ENCODE measurements at places on chromosomes 3 and 15.

DNA sequence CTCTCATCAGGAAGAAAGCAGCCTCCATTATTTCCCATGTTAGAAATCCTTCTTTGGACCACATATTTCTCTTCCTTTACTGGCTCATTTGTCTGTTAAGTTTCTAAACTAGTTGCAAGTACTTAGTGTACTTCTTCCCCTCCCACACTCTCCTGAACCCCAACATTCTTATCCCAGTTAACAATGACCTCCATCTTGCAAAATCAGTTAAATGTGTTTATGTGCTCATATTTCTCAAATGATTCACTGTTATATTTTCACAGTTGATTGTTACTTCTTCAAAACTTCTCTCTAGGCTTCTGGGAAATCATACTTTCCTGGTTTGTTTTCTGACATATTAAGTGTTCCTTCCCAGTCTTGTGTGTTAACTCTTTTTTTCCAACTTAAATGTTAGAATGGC is 856.9 kb downstream of the EPHA3 start:
- no peak for DNase-seq

GRCh38 chr3:184683234-184683633 is 28.6 kb downstream of the MAGEF1 start:
- DNase-seq, result no peak

DNA sequence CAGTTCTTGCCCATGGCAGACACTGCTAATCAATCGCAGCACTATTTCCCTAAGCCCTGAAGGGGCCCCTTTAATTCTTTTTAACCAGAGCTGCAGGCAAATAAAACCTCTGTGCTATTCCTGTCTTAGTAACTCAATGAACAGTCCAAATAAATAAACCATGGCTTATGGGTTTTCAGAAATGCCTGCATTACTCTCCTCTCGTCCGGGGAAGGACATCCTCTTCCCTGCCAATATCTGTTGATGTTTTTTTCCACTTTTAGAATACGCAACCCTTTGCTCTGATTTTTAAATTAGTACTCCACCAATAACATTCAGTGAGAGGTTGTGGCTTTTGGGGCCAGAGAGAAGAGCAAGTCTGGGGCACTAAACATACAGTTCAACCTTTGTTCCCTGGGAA is 35.2 kb upstream of the PRICKLE2 start:
- DNase-seq, result no peak

- DNase-seq, result no peak
These were observed 39.1 kb downstream of the SCAPER start for GRCh38 chr15:76866008-76866407.

DNA sequence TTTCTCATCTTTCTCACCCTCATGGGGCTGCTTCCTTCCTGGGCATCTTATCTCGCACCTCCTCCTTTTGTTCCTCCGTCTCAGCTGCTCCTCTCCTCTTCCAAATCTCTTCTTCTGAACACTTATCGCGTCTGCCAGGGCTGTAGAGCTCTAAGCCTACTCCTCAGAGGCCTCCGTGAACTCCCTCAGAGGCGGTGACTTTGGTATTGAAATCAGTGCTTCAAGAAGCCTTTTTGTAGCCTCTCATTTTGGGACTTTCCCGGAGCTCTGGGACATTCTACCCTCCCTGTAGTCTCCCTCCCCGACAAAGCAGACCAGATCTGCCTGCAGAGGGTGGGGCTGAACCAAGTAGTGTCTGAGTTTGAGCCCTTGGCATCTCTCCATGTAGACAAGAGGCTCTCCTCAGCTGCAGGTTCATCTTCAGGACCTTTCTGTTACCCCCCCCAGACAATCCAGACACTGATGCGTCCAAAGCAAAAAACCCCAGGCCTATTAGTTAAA is 17.5 kb upstream of the CPNE9 start:
- no peak for DNase-seq

GRCh38 chr3:59065240-59065639 is 15.4 kb upstream of the CFAP20DC start:
- no peak for DNase-seq

- DNase-seq, result no peak
These were observed 457.1 kb downstream of the NTRK3 start for GRCh38 chr15:87799428-87799827.

- DNase-seq, result no peak
These were observed 224.7 kb downstream of the CACNA2D3 start for GRCh38 chr3:54347060-54347459.

GRCh38 chr3:42025370-42026138 is 63.7 kb upstream of the ULK4 start:
- no peak for DNase-seq

DNA sequence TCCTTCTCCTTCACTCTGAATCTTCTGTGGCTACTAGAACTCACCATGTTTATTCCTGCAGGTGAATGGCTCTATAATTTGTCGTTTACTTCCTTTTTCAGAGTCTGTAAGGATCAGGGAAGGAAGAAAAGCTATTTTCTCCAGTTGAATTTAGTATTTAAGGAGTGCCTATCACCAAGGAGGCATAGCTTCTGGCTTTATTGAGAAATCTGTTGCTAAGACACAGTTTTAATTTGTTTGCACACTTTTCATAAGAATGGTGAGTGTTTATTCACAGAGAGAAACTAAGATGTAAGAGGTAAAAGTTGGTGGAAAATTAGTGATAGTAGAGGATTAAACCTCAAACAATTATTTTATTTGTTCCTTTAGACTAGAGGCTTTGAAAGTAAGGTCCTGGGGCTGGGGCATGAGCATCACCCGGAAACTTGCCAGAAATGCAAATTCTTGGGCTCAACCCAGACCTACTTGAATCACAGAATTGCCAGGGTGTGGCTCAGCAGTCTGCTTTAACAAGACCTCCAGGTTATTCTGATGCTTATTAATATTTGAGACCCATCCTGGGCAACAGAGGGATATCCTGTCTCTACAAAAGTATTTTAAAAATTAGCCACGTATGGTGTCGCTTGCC is 461.3 kb downstream of the AGBL1 start:
- no peak for DNase-seq

- DNase-seq, result no peak
These were observed 322.7 kb downstream of the SV2B start for GRCh38 chr15:91422797-91423196.

DNA sequence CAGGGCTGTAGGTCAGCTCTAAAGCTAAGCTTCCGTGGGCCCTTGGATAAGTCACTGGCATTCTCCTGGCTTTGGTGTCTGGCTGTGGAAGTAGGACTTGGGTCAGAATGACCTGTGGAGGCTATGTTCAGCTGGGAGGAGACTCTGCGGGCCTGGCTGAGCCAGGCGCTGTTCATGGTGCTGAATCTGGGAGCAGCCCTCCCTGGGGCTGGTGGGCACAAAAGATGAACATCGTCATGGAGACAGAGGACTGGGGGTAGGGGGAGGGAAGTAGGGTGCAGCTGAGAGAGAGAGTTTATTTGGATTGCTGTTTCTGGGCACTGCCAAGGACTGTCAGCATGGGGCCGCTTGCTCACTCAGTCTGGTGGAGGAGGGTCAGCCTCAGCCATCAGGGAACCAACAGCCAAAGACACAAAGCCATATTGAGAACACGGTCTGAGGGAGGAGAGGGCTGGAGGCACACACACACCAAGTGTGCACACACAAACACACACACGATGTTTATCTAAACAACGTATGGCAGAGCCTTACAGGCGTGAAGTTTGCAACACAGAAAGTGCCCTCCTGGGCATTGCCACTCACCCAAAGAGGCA is 120.7 kb upstream of the LINGO1 start:
- DNase-seq, result no peak

- DNase-seq, result no peak
These were observed 6.0 kb upstream of the HERC1 start for GRCh38 chr15:63839722-63840121.

DNA sequence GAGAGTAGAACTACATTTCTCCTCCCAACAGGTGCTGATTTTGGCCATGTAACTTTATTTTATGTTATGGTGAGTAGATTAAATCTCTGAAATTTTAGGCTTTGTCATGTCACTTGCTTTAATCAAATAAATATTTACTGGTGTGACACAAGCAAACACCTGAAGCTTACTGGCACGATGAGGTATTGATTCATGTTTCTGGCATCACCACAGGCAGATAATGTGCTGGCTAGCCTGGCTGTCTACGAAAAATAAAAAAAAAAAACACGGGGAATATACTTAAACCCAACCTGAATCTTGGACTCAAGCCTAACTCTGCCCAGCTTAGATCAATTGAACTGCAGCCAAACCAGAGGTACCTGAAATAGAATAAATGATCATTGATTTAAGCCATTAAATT is 65.6 kb upstream of the CADM2 start:
- no peak for DNase-seq

- DNase-seq, result no peak
These were observed 82.2 kb downstream of the KLF15 start for GRCh38 chr3:126274735-126275619.

DNA sequence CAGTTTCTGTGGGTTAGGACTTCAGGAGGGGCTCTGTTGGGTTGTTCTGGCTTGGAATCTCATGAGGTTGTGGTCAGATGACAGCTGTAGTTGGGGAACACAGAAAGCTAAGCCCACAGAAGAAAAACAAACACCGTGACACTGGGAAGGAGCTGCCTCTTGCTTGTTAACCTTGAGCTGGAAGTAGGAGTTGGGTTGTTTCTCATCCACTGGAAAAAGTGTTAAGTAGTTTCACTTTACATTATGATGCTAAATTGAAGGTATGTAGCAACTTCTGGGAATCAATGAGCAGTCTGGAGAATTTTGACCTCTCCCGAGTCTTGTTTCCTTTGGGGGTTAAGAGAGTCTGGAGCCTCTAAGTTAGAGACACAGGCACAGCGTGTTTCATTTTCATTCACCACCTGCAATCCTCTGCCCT is 20.4 kb downstream of the HACD3 start:
- no peak for DNase-seq

- DNase-seq, result no peak
These were observed 35.7 kb upstream of the PHLDB2 start for GRCh38 chr3:111823341-111823855.

GRCh38 chr3:12753275-12754028 is 5.6 kb downstream of the TMEM40 start:
- no peak for DNase-seq

DNA sequence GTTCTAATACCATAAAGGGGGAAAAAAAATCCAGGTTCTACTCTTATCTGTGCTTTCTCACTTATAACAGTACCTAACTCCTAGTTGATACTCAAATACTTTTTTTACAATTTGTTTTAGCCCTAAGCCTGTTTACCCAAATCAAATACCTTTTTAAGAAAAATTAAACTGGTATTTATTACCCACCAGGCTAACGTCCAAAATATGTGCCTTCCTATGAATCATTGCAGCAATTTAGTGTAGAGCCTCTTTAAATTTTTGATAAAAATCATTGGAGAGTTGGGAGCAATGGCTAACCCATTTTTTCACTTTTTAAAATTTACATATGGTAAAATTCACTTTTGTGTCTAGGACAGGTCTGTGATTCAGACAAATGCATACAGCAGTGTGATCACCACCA is 27.9 kb downstream of the FILIP1L start:
- no peak for DNase-seq

DNA sequence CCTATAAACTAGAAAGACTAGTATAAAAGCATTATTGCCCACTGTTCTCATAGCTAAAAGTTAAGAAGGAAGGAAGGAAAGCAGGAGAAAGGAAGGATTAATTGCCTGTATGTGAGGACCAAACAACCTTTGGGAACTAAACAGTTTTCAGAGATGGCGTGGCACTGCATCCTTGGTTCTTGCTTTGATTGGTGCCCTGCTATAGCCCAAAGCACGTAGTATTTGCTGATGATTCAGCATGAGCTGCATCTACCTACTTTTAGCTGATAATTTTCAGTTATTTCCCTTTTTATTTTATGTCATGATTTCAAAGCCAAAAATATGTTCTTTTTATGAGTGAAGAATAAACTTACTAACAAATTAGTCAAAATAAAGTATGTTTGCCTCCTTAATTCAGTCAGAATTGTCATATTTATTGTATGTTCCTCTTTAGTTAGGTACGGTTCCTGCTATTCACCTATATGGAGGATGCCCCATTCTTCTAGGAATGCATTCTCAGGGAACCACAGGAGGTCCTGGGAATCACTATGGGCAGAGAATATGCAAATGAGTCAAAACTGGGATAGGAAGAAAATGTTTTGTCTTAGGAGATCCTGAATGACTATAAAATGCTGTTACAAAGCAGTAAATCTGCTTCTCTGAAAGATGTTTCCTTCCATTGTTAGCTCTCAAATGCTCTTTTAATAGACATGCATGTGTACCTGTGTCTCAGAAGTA is 65.4 kb upstream of the THSD4 start:
- DNase-seq, result no peak

GRCh38 chr3:162269636-162270458 is 773.2 kb downstream of the OTOL1 start:
- DNase-seq, result no peak

- DNase-seq, result no peak
These were observed 11.7 kb downstream of the CCR1 start for GRCh38 chr3:46196261-46196957.

DNA sequence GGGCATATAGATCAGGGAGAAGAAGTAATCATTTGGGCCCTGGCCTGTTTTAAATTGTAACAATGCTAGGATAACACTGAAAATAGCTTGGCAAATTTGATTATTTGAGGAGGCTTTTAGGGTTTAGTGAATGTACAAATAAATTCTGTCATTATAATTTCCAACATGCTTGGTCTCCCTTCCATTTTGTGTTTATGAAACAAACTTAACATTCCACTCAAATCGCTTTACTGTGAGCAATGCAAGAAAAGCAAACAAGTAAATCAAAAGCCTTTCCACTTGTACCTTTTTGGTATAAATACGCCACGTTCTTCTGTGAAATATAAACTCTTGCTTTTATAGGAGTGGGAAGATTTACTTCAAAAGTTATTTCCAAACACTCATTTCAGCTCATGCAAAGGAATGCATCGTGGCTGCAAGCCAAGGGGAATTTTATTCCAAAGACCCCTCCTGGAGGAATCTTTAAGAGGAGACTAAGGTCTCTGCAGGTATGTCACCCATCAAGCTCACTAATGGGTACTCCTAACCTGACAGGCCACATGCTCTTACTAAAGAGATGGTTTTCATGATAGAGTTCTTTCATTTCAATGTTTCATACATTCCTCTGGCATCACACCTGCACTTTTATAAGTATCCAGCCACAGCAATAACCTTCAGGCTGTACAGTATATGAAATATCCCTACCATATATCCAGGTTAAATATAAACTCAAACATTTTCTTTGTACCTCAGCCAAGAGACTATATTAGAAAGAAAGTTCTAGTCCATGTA is 115.2 kb downstream of the P3H2 start:
- DNase-seq, result no peak

DNA sequence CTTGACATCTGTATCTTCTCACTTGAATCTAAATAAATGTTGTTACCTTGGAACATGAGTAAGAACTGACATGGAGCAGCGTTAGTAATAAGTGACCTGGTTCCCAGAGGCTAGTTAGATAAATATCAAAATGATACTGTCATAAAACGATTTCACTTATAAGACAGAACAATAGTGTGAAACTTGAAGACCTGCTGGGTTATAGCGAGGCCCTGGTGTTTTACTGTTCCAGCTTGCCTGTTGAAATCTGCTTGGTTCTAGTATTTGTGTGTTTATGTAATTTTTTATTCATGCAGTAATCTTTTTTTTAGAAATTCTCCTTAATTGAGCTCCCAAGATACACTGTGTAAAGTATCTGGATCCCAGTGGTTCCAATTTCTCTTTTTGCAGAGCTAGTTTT is 129.4 kb downstream of the CACNA2D3 start:
- DNase-seq, result no peak
